ENCODE measurements at places on chromosomes 6 and 20. TPM values are rescaled to one million over a fixed set of nuclear protein-coding genes. Genes with fewer than 3 reads are reported as not detected.

- peak; percentile 27 for DNase-seq
Measured at GRCh38 chr6:169847901-169848311, 96.5 kb downstream of the ERMARD start.

GRCh38 chr6:93293872-93294271, 125.5 kb downstream of the EPHA7 start:
- DNase-seq = no peak

GRCh38 chr20:61918548-61918947, 147.1 kb downstream of the TAF4 start:
- DNase-seq = no peak

- DNase-seq = no peak
Measured at GRCh38 chr6:98985391-98985790, 37.6 kb upstream of the FBXL4 start.

DNA sequence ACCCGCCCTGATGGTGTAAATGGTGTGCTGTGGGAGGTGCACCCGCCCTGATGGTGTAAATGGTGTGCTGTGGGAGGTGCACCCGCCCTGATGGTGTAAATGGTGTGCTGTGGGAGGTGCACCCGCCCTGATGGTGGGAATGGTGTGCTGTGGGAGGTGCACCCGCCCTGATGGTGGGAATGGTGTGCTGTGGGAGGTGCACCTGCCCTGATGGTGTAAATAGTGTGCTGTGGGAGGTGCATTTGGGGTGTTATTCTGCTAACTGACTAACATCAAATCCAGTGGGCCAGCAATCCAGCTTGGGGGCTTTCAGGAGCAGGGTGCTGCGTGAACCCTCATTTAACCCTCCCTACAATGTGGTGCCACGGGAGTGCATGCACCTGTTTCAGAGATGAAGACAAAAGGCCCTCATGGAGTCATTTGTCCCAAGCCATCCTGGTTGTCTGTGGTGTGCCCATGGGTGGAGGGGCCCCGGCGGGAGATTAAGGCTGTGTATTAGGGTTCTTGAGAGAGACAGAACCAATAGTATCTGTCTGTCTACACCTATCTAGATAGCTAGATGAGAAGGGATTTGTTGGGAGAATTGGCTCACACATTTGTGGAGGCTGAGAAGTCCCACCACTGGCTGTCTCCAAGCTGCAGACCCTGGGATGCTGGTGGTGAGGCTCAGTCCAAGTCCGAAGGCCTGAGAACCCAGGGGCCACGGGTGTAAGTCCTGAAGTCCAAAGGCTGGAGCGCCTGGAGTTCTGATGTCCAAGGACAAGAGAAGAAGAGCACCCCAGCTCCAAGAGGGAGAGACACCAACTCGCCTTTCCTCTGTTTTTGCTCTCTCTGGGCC, 39.2 kb downstream of the TMEM242 start:
- DNase-seq = no peak

DNA sequence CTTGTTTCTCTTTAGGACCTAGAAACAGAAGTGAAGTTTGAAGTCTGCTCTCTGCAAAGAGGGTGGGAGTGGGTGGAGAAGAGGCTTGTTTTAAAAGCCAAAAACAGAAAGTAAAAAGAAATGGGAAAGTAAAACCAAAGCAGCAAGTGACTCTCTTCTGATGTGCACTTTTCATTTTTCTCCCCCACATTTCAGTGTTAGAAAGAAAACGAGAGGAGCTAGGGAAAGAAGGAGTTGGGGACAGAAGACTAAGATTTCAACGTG, 1.3 kb downstream of the C6orf141 start:
- peak; percentile 47 for DNase-seq

DNA sequence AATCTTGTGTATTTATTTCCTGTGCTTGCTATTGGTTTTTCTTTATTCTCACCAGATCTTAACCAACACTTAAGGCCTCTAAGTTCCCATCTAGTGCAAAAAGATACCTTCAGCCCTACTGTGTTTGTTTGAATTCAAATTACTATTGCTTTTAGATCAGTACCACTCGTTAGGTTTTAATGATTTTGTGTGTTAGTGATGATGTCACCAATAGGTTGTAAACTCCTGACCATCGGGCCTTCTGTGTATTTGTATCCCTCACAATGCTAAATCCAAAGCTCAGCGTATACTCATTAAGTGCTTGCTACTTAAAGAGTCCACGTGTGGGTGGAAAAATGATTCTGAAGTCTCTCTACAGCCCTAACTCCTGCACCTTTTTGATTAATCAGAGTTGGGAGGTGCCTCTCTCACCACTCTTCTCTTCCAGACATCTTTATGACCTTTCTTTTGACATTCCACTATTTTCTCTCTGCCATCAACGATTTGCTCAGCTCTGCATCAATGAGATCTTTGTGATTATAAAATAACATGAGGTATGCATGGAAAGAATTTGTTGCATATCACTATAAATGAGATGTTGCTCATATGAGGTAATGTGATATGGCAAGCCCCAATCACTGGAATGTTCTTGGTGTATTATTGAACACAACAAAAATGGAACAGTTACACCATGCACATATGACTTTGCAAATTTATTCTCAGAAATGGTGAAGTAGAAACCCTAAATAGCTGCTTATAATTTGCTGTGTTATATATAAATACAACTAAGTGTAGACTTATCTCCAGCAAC, 55.1 kb upstream of the LAMA2 start:
- DNase-seq = no peak

DNA sequence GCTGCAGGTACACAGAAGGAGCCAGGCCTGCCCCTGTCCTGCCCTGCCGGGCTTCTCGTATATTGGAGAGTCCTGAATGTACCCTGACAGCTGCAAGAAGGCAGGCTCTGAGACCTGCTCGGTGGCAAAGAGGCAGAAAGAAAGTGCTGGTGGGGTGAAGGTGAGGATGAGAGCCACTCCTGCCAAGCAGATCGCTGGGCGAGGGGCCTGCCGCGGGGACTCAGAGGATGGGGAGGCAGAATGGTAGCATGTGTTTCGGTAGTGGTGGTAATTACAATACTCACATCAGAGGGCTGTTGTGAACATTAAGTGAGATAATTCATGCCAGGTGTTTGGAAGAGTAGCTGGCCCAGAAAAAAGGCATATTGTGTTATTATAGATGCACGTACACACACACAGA, 56.6 kb upstream of the SLC22A23 start:
- no peak for DNase-seq

DNA sequence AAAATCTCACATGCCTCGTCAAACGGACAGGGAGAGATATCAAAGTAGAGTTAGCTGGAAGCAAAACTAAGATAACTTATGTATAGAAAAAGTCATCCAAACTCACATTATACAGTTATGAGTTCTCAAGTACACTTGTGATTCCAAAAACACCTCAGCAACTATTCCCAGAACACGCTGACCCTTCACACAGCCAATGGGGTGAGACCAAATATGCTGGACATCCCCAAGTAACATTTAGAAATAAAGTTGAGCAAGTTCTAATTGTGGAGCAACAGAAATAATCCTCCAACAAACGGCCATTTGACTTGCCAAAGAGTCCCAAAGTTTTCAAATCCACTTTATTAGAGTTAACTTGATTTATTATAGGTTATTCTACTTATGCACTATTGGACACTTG, 52.4 kb downstream of the LY86 start:
- DNase-seq = no peak

- DNase-seq = peak; percentile 5
Measured at GRCh38 chr6:95578106-95578410, 723 bp downstream of the MANEA start.

The RAB32 gene
- 91.6 TPM for total RNA-seq

DNA sequence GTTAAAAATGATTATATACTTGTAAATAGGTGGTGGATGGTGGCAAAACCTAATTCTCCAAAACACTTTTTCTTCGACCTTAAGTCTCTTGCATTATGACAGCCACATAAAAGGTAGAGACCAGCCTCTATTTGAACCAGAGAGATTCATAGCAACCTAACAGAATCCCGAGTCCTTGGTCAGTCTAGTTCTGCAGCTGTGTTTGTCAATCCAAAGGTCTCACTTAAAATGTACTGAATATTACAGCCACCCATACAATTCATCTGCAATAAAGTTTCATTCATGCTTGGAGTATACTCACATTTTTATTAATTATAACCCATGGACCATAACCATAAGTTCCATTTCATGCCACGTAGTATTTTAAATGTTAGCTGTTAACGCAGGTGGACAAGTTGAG, 87.2 kb downstream of the EPM2A start:
- no peak for DNase-seq

The MOCS1 gene
- 5.9 TPM for total RNA-seq

- DNase-seq = no peak
Measured at GRCh38 chr6:44682987-44683779, 295.7 kb downstream of the CDC5L start.

The SCUBE3 gene
- not detected for total RNA-seq

DNA sequence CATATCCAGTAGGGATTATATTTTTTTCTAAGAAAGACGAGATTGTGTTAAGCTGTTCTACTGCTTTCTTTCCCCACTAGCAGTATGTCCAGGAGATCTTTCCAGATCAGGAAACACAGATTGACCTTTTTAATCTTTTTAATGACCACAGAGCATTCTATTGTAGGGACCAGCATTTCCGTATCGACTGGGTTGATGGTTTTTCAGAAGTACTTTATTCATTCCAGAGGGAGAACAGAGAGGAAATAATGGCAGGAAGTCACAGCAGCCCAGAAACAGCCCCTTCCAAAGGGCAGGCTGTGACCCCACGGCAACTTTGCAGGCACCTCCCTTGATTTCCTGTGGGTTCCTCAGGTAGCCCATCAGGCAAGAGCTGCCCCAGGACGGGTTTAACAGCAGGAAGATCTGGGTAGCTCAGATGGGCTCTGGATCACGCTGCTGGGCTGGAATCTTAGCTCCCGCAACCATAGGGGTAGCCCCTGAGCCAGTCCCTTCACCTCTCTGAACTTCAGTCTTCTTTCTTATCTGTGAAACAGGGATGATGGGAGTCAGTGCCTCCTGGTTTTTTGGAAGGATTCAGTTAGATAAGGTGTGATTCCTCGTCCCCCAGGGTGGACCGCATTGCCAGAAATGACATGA, 23.8 kb upstream of the CHMP4B start:
- no peak for DNase-seq

The SYCP2 gene
- total RNA-seq = 0.79 TPM

GRCh38 chr20:6173481-6173880, 50.7 kb upstream of the FERMT1 start:
- peak; percentile 27 for DNase-seq

- no peak for DNase-seq
Measured at GRCh38 chr20:16498526-16499253, 74.6 kb downstream of the KIF16B start.

DNA sequence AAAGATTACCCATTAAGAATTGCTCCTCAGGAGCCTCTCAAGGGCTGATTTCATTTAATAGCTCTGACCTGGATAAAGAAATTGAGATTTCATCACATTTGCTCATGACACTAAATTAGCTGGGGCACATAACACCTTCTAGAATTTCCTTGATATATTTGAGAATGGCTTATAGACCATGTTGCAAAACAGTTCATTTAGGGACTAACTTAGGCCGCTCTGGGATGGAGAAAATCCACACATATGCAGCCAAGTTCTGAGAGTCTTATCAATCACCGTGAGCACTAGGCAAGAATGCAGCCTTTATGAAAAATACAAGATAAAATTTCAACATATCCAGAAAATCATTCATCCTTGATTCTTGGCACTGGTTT, 91.0 kb upstream of the MCHR2 start:
- no peak for DNase-seq

DNA sequence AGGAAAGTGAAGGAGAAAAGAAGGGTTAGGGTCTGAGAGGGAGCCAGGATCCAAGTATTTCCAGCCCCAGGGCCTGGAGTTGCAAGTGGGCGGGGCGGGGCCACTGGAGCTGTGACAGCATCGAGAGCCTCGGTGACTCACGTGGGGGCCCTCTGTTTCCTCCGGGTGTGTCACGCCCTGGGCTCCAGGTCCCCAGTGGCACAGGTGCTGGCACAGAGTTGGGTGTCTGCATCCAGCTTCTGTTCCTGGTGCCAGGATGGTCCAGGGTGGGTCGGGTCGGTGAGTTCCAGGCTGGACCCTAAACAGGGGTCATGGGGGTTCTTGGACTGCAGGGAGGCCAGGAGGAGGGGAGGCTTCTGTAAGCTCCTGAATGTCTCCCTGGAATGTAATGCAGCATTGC, 16.7 kb downstream of the RAET1L start:
- peak; percentile 72 for DNase-seq

DNA sequence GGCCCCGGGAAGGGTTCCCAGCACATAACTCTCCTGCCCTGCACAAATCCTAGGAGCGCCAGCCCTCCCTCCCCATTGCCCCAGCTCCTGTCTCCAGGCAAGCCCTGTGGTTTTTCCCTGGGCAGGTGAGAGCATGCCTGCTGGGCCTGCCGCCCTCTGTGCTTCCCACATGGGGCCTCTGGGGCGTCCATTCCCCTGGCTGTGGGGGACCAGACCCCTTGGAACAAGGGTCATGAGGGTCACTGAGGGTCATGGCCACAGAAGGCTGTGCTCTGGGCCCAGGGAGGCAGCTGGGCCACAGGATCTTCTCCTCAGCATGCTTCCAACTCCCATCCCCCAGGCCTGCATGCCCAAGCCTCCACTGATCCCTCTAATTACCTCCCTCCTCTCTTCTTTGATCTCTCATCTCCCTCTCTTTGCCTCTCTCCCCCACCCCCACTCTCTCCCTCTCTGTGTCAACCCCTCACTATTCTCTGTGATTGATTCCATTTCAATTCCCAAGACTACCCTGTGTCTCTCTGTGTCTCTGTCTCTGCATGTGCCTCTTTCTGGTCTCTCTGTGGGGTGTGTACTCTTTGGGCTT, 6.1 kb downstream of the MDFI start:
- DNase-seq = no peak

The CALHM5 gene
- 1.6 TPM for total RNA-seq

DNA sequence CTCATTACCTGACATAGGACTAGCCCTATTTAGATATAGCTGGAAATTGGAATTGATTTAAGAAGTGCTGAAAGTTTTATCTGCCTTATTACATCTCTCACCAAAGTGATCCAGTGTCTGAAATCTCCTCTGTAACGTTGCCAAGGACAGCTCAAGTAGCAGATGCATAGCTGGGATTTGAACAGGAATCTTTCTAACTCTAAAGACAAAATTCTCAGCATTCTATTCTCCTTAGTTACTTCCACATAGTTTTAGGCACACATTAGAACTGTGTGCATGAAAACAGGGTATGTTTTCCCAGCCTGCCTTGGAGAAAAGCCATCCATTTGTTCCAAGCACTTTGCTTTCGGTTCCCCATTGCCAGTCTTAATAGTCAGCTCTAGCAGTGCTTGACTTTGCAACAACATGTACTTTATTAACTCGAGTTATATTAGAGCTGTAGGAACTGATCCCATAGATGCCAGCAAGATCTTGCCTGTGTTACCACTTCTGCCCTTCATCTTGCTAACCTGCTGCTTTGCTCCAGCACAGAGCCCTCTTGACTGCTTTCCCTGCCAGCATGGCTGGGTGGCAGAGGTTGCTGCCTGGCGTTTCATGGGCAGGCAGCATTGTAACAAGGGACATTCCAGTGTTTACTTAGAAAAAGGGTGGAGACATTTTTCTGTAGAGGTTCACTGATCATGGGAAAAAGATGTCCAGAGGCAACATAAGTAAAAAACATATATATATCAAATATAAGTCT, 56.1 kb upstream of the STMND1 start:
- DNase-seq = peak; percentile 50

The ARG1 gene
- total RNA-seq = not detected

- DNase-seq = peak; percentile 31
Measured at GRCh38 chr6:146312608-146313007, 231.0 kb upstream of the RAB32 start.

The COX4I2 gene
- not detected for total RNA-seq

Data from M059J (cell line).